Skeletal muscle cell (primary cell): ENCODE measurements at places on chromosomes 7 and 10.

DNA sequence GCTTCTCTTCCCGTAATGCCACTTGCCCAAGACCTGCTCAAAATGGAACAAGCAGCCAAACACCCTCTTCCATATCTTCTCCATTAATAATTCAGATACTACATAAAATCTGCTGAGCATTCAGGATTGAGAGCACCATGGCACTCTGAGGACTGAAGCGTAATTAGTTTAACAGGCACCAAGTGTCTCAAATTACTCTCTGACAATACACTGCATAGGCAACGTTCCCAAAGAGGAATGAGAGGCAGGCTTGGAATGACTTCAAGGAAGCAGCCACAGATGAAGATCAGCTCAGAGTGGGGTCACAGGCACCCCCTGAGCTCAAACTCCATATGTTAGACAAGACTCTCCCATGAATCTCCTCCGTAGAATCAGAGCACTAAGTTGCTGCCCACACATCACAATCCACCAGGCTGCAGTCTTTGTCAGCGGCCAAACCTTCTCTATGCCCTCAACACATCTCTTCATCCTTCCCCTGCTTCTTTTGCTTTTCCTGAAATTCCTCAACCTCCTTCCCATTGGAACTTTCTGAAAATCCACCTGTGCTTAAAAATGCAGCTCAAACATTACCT, 4.7 kb upstream of the ABLIM1 start:
- DNase-seq: no peak

DNA sequence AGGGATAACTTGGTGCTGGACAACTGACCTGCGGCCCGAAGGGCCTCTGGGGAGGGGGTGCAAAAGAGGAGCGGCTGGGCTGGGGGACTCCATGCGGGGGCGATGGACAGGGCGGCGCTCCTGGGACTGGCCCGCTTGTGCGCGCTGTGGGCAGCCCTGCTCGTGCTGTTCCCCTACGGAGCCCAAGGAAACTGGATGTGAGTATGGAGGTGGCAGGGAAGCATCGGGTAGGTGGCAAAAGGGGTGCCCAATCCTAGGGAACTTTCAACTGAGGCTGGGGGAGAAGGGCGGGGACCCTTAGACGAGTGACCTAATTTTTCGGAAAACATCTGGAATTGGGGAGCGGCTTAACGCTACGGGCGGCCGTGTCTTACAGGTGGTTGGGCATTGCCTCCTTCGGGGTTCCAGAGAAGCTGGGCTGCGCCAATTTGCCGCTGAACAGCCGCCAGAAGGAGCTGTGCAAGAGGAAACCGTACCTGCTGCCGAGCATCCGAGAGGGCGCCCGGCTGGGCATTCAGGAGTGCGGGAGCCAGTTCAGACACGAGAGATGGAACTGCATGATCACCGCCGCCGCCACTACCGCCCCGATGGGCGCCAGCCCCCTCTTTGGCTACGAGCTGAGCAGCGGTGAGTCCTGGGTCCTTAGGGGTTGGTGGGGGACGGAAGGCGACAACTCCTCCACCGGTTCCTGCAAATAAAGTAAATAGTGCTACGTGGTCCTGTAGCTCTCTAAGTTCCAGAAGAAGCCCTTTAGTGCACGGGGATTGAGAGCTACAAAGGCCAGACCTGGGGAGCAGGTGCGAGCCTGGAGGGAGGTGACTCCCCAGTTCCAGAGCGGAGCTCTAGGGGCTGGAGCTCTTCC, 622 bp downstream of the WNT16 start:
- DNase-seq: no peak

DNA sequence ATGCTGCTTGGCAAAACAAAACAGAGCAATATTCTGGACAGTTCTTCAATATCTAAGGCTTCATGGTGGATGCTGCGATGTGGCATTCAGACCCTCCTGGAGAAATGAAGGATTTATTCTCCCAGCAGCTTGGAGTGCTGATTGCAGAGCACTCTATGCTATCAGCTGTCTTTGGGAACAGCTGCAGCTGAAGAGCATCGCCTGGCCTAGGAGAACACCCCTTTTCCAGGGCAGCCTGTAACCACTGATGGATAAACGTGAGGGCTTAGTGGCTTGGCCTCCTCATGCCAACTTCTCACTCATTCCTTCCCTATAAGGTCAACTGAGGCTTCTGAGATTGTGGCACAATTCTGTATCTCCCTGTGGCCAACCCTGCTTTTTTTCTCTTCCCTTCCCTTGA, 638.1 kb upstream of the CNTNAP2 start:
- DNase-seq: no peak

DNA sequence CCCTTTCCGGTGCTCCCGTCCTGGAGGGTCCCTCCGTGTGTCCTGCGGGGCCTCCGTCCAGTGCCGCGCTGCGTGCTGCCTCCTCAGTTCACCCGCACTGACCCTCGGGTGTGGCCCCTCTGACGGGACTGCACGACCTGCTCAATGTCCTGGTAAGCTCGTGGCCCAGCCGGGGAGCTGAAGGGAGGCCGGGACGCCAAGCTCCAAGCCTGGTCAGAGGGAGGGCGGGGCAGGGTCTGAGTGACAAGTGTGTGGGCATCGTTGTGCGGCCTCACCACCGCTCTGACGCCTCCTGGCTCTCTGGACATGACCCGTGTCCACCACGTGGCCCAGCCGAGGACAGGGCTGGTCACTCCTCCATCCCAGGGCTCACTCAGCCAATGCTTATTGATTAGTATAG, 25.9 kb downstream of the FAM20C start:
- DNase-seq: no peak

- no peak for DNase-seq
These were observed 75.4 kb downstream of the ATXN7L1 start for GRCh38 chr7:105800849-105801534.

DNA sequence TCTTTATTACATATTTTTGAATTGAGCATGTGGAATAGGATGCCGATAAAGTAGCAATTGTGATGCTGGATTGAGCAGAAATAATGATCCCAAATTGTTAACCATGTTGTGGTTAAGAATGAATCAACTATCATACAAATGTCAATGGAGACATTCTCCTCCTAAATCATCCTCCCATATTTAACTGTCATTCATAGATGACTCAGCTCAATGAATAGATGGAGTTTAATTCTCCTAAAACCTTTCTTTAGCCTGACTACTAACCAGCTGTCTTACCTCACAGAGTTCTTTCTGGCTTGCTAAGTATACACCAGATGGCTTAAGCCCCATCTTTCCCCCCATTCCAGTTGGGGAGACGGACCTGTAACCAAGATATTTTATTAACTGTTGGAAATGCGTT, 23.4 kb upstream of the NPS start:
- no peak for DNase-seq

DNA sequence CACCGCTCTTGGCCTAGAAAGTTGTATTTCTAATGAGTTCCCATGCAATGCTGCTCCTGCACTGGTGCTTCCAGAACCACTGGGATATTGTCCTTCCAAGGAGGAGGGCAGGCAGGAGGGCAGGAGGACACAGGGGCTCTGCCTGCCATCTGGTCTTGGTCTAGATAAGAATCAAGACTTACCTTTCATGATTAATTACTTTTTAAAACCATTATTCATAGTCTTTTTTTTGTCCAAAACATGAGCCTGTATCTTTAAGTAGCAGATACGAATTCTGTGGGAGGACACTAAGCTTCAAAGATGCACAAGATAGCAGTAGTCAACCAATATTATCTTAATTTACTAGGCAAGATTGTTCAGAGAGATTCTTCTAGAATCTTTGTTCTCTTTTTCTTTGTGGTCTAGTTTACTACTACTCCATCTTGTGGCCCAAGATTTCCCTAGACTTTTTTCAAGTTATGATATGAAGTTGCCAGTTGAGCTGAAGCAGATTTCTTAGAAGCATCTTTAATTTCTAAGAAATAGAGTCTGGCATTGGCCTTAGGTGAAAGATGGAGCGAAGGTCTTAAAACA, 57.6 kb downstream of the RBM33 start:
- DNase-seq: no peak

- no peak for DNase-seq
These were observed 165.9 kb downstream of the AUTS2 start for GRCh38 chr7:69764147-69764546.

- no peak for DNase-seq
These were observed 4.6 kb downstream of the GIGYF1 start for GRCh38 chr7:100689230-100690135.
